Stimulated activated CD8-positive, alpha-beta memory T cell treated with anti-CD3 and anti-CD28 coated beads, Interleukin-7, amount 100 ng/mL, for 4 hours (primary cell): ENCODE measurements at places on chromosomes 1 and 21.
A peak's percentile ranks its signal among the peaks of the same experiment; 100 is the strongest.

DNA sequence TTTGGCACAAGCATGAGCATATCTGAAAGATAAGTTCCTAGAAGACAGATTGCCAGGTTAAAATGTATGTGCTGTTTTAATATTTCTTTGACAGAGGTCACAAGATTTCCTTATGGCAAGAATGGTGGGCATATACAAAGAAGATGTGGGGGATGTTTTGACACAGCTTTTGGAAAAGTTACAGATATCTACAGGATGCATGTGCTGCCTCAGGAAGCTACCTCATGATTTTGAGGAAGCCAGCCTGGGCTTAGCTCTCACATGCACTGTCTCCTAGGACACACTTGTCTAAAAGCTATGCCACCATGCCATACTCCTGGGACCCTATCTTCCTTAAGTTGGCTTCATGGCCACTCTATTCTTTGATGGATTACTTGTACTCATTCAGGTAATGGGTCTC, 99.9 kb downstream of the C1orf94 start:
- no peak for DNase-seq

- no peak for DNase-seq
These were observed 272.9 kb upstream of the CSF3R start for GRCh38 chr1:36755303-36756230.

DNA sequence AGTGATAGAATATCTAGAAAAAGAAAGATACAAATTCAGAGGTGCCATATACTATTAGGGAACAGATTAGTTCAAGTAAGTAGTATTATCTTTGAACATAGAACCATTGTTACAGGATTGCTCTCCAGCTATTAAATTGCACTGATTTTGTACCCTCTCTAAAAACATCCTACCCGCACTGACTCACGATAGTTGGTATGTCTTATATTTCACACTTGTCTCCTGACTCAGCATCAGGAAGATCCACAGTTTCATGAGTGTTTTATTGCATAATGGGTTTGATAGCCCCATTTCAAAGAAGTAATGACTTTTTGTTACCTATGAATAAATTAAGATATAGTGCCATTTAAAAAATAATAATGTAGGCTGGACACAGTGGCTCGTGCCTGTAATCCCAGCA, 6.0 kb downstream of the TATDN3 start:
- DNase-seq: no peak

GRCh38 chr21:38455403-38455802, 42.9 kb downstream of the ERG start:
- no peak for DNase-seq

GRCh38 chr21:45460611-45461368, 55.8 kb downstream of the COL18A1 start:
- no peak for DNase-seq

DNA sequence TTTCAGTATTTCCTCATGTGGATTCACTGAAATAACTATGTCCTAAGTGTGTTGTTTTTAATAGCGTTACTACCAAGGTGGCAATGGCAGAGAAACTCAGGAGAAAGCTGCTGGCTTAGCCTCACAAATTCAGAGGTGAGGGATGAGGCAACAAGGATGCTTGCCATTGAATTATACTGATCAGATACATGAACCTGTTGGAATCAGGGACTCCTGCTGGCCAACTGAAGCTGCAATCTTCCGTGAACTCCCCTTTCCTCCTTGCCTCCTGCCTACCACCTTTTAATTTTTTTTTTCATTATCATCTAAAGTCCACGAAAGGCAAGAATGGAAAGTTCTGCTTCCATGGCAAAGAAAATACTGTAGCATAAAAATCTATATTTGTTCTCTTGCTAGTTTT, 254.7 kb downstream of the NFIA start:
- no peak for DNase-seq

DNA sequence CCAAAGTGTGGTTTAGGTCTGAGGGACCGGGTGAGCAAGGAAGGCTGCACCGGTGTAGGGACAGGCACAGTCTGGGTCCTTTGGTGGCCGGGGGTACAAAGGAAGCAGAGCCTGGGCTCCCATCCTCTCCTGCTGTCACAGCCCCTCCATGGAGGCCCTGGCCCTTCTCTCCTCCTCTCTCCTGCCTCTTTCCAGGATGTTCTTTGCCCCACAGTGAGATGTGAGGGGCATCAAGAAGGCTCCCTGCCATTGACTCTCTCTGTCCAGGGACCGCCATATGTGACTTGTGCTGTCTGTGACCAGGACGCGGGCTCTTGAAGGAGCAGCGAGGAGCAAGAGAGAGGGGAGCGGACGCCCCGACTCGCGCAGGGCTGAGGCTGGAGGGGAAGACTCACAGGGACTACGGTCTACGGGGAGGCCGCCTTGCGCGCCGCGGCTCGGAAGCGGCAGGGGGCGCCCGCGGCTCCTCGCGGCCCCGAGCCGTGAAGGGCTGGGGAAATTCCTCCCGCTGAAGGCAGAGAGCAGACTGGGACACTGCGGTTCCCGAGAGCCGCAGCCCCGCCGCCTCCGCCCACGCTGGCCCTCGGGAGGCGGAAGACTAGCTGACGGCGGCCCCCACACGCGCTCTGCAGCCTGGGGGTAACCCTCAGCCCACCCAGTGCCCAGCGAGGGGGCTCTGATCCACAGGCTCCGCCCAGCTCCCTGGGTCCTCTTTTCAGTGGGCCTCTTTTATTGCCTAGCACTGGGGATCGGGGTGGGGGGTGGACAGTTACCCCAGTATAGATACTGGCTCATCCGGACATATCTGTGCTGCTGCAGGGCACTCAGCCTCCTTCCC, 40.8 kb downstream of the MAB21L3 start:
- peak; percentile 48 for DNase-seq

DNA sequence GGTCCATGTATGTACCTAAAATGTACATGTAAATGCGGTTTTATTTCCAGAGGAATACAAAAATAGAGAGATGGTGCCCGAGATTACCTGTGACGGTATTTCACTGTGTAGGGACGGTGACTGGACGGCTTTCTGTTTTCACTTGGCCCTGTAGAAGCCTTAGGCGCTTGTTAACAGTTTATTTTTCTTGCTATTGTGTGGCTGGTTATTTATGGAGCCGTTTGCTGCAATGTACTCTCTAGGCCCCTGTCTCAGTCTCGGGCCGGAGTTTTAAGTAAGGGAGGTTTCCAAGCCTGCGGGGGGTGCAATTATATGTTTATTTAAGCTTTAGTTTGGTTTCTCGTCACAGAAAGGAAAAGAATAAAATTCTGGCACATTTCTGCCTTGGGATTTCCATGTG, 413 bp downstream of the EFCAB7 start:
- DNase-seq: no peak

GRCh38 chr1:6208723-6209660, 3.1 kb downstream of the RNF207 start:
- DNase-seq: no peak

GRCh38 chr1:3192825-3193224, 123.8 kb downstream of the PRDM16 start:
- no peak for DNase-seq

- no peak for DNase-seq
These were observed 6.0 kb upstream of the TRAPPC10 start for GRCh38 chr21:44006017-44006619.

GRCh38 chr21:42747746-42748351, 94.4 kb downstream of the PDE9A start:
- no peak for DNase-seq

- DNase-seq: no peak
These were observed 338 bp upstream of the TOR1AIP1 start for GRCh38 chr1:179881642-179882252.

GRCh38 chr1:60374537-60374936, 301.0 kb upstream of the C1orf87 start:
- DNase-seq: no peak

- no peak for DNase-seq
These were observed 52.8 kb downstream of the TRIM11 start for GRCh38 chr1:228353601-228354371.

- no peak for DNase-seq
These were observed 27.9 kb upstream of the COL24A1 start for GRCh38 chr1:86184426-86184825.

GRCh38 chr1:210607361-210607760, 278.7 kb downstream of the HHAT start:
- no peak for DNase-seq

GRCh38 chr21:36759348-36760083, 60.6 kb downstream of the SIM2 start:
- no peak for DNase-seq

DNA sequence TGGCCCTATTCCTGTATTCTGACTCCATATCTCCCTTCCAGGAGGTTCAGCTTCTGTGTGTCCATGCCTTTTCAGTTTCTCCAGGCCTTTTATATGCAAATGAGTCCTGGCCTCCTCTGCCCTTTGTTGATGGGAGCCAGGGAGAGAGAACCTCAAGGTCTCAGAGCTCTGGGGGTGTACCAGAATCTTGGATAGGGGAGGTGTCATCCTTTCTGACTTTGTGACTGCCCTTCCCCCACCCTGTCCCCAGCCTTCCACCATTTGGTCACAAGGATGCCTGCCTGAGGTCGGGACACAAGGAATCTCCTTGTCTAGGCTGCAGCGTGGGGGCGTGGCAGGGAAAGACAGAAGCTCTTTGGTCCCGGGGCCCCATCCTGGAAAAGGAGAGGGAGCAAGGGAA, 18.6 kb downstream of the LURAP1 start:
- no peak for DNase-seq

DNA sequence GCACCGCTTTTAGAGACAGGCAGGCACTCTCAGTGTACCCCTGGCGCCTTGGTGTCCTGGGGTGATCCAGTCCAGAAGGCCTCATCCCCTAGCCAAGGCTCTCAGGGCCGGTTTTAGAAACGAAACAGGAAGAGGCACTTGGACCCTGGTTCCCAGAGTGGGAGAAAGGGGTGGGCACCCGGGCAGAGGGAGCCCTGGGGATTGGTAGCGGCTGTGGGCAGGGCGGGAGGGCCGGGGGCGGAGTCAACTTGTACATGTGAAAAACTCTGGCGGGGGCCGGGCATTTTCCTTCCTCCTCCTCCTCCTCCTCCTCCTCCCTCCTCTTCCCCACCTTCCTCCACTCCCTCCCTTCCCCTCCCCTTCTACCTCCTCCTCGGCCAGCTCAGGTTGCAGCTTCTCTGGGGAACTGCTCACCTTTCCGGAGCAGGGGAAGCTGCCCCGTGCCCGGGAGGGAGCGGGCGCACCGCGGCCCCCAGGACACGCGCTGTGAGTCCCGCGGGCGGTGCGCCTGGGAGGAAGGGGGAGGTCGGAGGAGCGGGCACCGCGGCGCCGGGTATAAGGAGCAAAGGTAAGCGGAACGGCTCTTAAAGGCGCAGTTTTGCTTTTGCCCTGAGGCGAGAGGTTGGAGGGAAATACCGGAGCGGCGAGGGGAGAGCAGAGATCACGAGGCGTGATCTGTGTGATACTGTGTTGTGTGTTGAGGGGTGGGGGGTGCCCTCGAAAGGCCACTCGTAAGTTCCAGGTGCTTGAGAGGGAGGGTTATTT, at the start of gene CDK18:
Gene CDK18 (plus strand): TSS at position 359 of the 765 bp plus-strand sequence. CDS start 18,499 bp downstream, outside the sequence.
- DNase-seq: no peak

DNA sequence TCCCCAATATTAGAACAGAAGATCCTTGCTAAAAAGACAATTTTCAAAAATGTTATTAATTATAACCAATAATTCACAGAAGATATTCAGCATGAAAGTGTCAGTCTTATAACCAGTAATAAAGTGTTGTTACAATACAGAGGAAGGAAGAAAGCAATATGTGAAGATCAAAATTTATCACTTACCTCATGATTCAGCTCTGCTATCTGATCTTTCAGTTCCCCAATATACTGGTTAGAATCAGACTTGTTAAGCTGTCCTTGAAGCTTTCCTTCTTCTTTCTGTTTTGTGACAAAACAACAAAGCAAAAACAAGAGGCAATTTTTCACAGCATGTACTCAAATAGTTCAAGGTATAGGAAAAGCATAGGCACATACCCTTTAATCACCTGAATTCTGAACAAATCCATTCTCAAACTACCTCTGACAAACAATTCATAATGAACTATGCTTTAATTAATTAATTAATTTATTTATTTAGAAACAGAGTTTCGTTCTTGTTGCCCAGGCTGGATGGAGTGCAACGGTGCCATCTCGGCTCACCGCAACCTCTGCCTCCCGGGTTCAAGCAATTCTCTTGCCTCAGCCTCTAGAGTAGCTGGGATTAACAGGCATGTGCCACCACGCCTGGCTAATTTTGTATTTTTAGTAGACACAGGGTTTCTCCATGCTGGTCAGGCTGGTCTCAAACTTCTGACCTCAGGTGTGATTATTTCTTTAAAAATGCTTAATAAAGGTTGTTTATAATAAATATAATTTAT, 76.9 kb upstream of the GFI1 start:
- no peak for DNase-seq

- no peak for DNase-seq
These were observed 82.5 kb upstream of the CNTN2 start for GRCh38 chr1:204960306-204961125.

DNA sequence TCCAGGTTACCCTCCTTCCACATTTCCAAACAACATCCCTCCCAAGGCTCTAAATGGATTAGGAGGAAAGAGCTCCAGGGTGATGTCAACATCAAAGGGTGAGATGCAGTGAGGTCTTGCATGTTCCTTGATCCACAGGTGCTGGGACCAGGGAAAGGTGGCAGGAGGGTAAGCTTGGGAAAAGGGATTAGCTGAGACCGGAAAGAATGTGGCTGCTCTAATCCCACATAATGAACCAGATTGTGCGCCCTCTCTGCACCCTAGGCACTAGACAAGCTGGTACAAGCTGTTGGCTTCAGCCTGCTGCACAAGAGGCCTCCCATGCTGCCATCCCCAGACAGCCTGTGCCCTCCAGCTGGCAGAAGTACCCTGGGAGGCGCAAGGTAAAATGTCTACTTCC, 34.9 kb downstream of the PLXNA2 start:
- no peak for DNase-seq

GRCh38 chr1:46168477-46168876, 6.4 kb upstream of the TSPAN1 start:
- DNase-seq: no peak

DNA sequence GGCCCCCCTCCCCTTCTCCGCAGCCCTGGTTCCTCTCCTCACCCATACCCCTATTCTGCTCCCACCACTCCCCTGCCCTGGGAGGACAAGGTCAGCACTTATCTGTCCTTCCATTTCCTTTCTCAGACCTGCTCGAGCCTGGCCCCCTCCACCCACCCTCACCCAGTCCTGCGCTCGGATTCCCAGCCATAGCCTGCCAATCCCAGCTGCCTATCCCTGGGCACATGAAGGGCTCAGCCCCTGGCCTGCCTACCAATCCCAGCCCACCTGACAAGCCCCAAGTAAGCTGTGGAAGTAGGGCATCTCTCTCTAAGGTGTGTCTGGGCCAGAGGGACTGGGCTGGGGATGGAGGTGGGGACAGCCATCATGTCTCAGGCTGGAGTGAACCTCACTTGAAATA, 5.4 kb downstream of the BLACAT1 start:
- no peak for DNase-seq

DNA sequence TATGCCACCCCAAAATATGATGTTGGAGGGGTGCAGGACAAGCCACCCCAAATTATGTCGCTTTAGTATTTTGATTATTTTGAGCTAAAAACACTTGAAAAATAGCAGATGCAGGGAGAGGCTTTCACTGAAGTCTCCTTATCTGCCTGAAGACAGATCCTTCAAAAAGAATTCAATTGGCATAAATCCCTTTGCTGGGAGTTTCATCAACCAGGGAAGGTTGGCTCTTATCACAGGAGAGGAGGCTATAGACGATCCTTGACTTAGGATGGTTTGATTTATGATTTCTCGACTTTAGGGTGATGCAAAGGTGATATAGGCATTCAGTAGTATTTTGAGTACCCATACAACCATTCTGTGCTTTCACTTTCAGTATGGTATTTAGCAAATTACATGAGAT, 97.8 kb upstream of the CAMK1G start:
- DNase-seq: no peak
